ENCODE measurements at places on chromosomes 2 and 18.

GRCh38 chr2:227022608-227023007 is 141.4 kb downstream of the COL4A4 start:
- DNase-seq, result no peak

DNA sequence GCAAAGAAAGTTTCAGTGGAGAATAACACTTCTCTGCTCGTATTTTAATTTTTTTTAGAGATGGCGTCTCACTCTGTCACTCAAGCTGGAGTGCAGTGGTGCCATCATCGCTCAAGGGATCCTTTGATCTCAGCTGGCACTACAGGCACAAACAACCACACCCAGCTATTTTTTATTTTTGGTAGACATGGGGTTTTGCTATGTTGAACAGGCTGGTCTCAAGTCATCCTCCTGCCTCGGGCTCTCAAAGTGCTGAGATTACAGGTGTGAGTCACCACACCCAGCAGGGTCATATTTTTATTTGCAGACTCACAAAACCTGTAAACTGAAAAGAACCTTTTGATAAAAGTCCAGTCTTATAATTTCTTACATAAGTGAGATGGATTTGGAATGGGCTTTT is 2.6 kb downstream of the TRAK2 start:
- DNase-seq, result peak; percentile 58

DNA sequence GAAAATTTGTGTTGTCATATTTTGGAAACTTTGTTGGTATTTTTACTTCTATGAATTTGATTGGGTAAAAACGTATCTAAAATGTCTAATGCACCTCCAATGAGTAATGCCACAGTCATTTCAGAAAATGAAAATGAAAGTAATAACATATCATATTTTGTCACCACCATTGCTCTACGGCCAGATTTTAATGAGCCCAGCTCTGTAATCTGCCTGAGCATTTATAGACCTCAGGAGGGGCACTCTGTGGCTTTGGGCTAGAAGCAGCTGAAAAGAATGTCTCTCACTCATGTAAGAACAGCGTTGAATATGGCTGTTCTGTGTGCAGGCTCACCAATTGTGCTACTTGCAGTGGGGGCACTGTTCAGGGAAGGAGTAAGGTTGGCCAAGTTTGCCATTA is 32.7 kb upstream of the ABCA12 start:
- peak; percentile 5 for DNase-seq

- DNase-seq, result no peak
Measured at GRCh38 chr2:237722616-237723015, 76.0 kb upstream of the RBM44 start.

DNA sequence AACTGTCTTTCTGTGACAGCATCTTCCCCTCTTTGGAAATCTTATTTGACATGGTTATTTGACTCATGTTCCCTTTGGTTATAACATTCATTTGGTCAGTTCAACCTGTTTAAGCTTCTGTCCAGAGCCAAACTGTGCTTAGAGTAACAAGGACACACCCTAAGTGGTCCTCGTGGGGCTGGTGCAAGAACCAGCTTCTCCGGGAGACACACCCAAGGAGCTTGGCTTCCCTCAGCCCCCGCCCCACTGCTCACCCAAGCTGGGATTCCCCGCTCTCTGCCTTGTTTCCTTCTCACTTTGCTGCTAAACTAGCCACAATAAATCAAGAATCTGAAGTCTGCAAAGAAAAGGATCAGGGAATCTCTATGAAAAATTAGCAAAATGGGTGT is 1.4 kb downstream of the SCYGR3 start:
- no peak for DNase-seq

- DNase-seq, result no peak
Measured at GRCh38 chr2:217568289-217568971, 434.4 kb downstream of the TNS1 start.

DNA sequence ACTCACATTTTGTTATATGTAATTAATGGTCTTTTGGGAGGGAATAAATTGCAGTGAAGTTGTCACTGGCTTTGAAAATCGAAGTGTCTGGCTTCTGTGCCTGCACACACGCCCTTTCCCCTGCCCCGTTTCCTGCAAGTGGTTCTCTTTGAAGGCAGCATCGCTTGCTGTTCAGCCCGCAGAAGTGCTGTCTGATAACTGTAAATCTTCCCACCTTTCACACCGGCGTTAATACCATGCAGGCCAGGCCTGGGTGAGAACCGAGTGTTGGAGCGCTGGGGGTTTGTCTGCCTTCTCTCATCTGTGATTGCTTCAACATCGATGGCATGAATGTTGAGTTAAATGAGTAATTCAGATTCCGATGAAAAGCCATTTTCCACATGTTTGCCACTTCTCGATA is 37.9 kb upstream of the RPL31 start:
- no peak for DNase-seq

GRCh38 chr2:158729451-158729850 is 65.7 kb upstream of the DAPL1 start:
- DNase-seq, result no peak

DNA sequence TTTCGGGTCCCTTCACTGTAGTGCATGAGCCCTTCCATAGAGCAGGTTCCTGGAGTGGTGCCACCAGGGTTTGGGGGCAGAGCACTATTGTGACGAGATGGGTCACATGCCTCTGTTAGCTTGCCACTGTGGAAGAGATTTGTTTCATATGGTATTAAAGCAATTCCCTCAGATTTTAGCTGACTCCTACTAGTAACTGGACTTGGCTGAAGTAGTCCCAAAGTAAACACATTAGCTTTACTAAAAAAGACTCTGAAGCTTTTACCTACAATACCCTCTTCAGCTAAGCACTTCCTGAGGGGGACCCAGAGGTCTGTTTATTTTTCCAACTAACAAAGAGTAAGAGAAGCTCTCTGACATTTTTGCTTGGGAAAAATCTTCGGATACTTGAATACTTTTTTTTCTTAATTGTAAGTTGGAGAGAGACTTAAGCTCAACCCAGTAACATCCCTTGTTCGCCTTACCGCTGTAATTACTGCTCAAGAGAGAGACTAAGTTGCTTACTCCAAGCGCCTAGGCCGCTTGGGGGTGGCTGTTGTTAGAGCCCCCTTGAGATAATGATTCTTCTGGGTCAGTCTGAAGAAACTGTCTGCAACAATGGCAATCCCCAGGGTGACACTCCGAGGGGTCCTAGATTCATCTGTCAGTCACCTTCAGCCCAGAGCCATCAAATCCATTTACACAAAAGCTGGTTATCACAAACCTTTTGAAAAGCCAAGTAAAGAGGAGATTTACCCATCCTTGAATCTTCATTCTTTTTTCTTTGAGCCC is 177.4 kb downstream of the FIGN start:
- no peak for DNase-seq
